WERI-Rb-1 (cell line): ENCODE measurements at places on chromosomes 3 and 15.

DNA sequence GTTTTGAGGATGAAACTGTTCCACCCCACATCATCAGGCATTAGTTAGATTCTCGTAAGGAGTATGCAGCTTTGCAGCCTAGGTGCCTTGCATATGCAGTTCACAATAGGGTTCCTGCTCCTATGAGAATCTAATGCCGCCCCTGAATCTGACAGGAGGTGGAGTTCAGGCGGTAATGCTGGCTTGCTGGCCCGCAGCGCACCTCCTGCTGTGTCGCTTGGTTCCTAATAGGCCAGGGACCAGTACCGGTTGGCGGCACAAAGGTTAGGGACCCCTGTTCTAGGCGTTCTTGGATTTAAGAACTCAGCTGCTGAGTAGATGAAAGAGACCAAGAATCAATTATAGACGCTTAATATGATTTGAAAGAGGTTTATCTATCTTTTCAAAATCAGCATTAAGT, 595.4 kb downstream of the CADM2 start:
- no peak for DNase-seq

DNA sequence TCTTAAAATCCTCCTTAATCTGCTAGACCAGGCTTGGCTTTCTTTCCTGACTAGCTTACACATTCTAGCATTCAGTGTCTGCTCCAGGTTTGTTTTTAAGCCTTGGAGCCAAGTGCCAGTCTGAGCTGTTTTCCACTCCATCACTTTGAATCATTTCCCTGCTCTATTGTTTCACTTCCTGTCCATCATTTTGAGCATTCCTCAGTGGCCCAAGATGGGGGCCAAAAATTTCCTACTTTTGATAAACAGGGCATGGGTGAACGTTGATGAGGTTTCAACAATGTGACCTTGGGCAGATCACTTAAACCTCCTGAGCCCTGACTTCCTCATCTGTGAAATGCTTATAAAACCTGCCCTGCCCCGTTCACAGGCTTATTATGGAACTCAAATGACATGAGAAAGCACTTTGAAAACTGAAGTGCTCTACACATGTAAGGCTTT, 4.4 kb downstream of the CYP19A1 start:
- DNase-seq = peak; percentile 39

DNA sequence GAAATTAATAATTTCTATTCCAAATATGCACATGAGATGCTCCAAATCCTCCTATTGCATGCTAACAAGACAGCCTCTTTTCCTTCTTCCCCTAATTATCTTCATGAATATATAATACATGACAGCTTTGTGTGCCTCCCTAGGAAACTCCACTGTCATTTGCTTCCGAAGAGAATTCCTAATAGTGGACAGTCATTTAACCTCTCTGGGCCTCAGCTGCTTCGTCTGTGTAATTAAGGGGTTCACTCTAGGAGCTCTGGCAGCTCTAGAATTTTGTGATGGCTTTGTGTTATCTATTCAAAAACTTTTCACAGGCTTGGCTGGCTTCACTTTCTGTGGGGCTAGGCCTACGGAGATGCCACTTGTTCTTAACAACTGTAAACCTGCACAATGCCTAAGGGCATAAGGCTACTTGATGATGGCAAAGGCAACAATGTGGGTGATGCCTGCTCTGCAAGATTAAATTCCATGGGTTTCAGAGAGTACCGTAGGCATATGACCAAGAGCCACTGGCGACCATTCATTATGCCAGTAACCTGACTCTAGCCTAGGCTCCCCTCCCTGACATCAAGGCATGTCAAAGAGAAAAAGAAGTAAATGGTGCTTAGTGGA, 333.8 kb upstream of the UMPS start:
- no peak for DNase-seq

GRCh38 chr3:51703761-51704510, 2.9 kb upstream of the GRM2 start:
- DNase-seq = no peak

DNA sequence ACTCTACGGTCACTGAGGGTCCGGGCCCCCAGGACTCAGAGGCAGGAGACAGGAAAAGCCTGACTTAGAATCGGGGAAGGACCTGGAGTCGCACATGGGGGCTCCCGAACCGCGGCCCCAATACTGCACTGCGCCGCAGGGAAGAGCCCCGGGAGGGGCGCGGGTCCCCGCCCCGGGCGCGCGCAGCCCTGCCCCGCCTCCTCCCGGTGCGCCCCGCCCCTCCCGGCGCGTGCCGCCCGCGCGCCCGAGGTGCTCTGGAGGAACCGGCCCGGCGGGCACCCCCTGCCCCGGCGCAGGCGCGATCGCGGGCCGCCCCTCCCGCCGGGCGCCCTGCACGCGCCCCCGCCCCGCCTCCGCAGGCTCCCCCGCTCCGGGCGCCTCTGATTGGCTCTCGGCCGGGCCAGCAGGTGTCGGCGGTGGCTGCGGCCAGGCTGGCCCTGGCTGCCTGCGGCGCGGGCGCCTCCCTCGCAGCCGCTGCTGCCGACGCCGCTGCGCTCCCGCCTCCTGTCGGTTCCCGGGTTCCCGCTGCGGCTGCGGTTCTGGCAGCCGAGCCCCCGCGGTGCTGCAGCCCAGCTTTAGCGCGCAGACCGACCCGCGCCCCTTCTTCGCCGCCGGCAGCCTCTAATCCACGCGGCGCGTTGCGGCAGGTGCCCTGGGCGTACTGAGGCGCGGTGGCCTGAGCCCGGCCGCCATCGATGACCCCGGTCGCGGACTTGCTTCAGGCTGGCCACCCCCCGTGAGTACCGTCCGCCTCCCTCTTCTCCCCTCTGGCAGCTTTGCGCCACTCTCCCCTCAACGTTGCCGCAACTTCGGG, at the start of gene MYRIP:
Gene MYRIP, plus strand, starts transcription at position 429 of the 814 bp plus-strand sequence. CDS start 91,208 bp downstream, outside the sequence.
- DNase-seq = peak; percentile 82

DNA sequence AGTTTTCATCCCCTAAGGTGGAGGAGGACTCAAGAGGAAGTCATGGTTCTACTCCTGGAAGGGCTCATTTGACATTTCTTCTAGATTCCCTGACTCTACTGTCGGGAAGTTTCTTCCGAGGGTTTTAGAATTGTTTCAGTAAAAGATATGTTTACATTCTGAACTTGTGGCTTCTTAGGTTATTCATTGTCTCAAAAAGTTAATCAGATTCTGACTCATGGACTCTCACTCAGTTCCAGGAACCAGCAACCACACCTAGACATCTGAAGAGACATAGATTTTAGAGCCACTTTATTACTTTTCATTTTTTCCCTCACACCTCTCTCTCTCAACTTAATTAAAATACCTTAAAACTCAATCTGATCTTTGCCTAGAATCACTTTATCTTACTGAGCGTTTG, 862.6 kb downstream of the AGBL1 start:
- no peak for DNase-seq

DNA sequence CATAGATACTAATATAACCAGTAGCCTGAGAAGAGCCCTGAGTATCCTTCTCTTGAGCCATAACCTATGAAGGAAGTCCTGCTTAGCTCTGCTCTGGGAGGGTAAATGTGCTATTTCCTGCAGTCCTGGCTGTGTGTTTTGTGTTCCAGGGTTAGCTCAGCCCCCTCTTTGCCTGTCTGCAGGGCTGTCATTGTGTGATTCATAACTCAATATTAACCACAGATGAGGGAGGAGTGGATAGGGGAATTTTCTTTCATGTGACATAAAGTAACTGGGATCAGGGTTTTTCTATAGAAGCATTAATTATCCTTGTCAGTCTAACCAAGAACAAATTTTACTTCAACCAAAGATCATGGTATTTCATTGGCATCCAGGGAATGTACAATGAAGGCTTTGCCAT, 183.3 kb upstream of the ZBTB20 start:
- DNase-seq = no peak

- DNase-seq = no peak
Observed at GRCh38 chr15:68186671-68187397, 18.3 kb downstream of the CALML4 start.

- DNase-seq = no peak
Observed at GRCh38 chr3:37625690-37626360, 235.9 kb upstream of the CTDSPL start.

DNA sequence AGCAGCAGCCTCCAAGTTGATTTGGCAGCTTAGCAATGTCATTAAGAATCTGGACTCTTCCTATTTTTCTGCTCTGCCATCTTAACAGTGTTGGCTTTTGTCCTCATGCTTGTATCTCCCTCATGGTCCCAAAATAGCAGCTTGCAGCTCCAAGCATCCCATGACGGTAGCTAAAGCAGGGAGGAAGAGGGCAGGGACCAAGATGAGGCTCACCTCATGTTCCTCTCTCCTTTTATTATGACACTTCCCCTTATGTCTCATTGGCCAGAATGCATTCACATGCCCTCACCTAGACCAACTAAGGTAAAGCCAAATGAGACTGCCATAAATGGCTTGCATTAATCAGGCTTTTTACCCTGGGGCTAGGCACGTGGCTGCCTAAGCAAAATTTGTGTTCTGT, 382.4 kb downstream of the SHQ1 start:
- no peak for DNase-seq

- DNase-seq = no peak
Observed at GRCh38 chr3:52221141-52221562, 4.3 kb downstream of the TLR9 start.

- DNase-seq = no peak
Observed at GRCh38 chr15:33584797-33585196, 274.0 kb downstream of the RYR3 start.

GRCh38 chr3:160587105-160587504, 21.7 kb upstream of the KPNA4 start:
- DNase-seq = no peak

- no peak for DNase-seq
Observed at GRCh38 chr15:83018436-83018835, 7.0 kb upstream of the C15orf40 start.

GRCh38 chr15:62901909-62902546, 140.5 kb upstream of the TPM1 start:
- DNase-seq = no peak

DNA sequence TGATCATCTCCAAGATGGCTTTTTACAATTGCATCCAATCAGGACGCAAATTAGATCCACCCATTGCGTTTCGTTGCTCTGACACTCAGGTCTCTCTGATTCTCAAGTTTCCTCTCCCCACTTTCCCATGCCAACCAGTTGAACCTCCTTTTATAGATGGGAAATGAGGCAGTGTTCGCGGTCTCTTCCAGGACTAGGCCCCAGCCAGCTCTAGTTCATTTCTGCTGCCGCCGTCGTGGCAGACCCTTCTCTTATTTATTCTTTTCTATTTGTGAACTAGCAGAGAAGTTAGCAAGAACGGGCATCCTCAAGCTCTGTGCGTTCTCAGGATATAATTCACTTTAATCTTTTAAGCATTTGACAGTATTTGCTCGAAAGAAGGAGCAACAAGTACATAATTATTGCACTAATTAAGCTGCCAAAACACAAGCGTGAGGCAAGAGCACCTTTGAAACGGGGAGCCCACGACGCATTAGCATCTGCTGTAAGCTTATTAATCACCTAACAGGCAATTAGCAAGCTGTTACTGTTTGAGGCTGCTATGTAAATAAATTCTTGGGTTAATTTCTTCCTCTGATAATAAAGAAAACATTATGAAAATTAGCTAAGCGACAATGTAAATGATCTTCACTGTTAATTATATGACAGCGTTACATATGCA, 246.4 kb upstream of the TLE3 start:
- DNase-seq = no peak

- DNase-seq = no peak
Observed at GRCh38 chr3:16143861-16144447, 30.5 kb upstream of the GALNT15 start.

DNA sequence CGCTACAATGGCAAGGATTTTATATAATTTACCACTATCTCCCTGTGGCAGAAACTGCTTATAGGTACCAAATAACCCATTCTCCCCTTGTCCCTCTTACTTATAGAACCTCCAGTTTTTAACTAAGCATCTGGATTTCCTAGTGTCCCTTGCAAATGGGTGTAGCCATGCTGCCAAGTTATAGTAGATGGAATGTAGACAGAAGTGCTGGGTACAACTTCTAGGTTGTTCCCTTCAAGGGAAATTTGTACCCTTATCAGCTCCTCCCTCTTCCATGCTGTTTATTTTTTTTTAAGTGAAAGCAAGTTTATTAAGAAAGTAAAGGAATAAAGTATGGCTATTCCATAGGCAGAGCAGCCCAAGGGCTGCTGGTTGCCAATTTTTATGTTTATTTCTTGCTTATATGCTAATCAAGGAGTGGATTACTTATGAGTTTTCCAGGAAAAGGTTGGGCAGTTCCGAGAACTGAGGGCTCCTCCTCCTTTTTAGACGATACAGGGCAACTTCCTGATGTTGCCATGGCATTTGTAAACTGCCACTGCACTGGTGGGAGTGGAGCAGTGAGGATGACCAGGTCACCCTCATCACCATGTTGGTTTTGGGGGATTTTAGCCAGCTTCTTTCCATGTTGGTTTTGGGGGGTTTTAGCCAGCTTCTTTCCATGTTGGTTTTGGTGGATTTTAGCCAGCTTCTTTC, 40.1 kb upstream of the TM4SF19 start:
- no peak for DNase-seq

- no peak for DNase-seq
Observed at GRCh38 chr3:66312039-66312438, 91.2 kb downstream of the SLC25A26 start.

DNA sequence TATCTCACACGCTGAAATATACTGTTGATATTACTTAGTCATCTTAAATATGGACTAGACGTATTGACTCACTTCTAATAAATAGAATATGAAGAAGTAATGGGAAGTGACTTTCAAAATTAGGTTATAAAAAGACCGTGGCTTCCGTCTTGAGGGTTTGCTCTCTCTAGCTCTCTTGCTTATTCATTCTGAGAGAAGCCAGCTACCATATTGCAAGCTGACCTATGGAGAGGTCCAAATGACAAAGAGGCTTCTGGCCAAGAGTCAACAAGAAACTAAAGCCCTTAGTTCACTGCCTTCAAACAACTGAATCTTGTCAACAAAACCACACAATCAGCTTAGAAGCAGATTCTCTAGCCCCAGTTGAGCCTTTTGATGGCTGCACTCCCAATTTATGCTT, 46.1 kb downstream of the SLC9C1 start:
- DNase-seq = no peak

GRCh38 chr15:67824976-67825880, at the start of gene SKOR1:
SKOR1 (plus strand) TSS chr15:67825509; CDS start chr15:67825603, 94 bp downstream.
- DNase-seq = no peak

- DNase-seq = peak; percentile 90
Observed at GRCh38 chr3:123169492-123169929, 32.2 kb upstream of the SEC22A start.

- no peak for DNase-seq
Observed at GRCh38 chr3:108744762-108745161, 12.4 kb downstream of the RETNLB start.

- DNase-seq = no peak
Observed at GRCh38 chr15:60569596-60569995, 90.7 kb upstream of the ICE2 start.

DNA sequence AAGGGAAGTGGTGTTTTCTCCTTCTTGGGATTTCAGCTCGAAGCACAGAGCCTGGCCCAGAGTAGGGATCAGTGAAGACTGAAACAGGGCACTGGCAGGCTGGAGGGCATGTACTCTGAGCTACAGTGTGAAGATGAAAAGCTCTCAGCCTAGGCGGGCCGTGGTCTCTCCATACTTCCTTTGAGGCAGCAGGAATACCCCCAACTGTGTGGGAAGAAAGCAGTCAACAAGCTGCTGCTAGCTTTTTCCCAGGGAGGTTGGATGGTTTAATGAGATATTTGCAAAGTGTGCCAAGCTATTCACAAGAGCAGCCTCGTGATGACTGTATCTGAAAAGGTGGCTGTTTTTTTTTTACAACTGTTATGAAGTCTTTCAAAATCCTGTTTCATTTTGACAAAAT, 47.2 kb downstream of the NMNAT3 start:
- DNase-seq = no peak
